T follicular helper cell (primary cell): ENCODE measurements at places on chromosomes 1 and 21.

- no peak for DNase-seq
Observed at GRCh38 chr1:85460555-85461088, 4.3 kb downstream of the DDAH1 start.

DNA sequence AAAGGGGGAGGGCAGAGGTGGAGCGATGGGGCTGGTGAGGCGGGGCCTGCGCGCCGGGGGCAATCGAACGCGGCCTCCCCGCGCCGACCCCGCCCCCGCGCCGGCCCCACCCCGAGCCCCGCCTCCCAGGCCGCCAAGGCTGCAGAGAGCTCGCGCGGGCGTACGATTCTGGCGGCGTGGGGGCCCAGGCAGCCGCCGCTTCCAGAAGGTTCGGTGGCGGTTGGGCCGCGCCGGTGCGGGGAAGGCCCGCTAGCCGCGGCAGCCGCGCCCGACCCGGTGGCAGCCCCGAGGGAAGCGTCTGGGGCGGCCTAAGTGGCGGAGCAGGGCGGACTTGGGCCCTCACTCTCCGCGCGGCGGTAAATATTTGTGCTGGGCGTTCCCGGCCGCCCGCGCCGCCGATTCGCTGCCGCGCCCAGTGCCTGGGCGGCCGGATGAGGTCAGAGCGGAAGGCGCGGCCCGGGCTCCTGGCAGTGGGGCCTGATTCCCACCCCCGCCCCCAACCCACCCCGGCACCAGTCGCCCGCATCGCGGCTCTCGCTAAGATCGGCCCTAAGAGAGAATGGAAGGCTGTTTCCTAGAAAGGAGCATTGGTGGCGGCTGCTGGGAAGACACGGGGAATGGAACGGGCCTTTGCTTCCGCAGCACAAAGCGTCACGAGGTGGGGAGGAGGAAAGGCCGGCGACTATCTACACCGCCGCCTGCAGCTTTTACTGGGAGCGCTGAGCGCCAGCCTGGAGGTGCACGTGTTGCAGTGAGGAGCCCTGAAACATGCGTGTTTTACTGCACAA, at the start of gene ACOT7:
Gene ACOT7, minus strand, starts transcription at position 368 of the 788 bp plus-strand sequence. CDS start 368 bp downstream, outside the sequence.
- DNase-seq, result peak; percentile 85

- no peak for DNase-seq
Observed at GRCh38 chr1:27760426-27760825, 12.6 kb upstream of the STX12 start.

DNA sequence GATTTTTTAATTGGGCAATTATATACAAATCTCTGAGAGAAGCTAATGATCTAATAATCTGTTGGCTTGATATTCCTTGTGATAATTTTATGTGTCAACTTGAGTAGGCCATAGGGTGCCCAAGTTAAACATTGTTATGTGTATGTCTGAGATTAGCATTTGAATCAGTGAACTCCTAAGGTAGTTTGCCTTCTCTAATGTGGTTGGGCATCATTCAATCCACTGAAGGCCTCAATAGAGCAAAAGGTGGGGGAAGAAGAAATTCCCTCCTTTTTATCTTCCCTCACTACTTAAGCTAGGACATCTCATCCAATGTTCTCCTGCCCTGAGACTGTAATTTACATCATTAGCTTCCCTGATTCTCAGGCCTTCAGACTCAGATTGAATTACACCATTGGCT, 394.5 kb downstream of the LMO4 start:
- DNase-seq, result no peak

- DNase-seq, result no peak
Observed at GRCh38 chr1:200363264-200363933, 46.4 kb downstream of the ZNF281 start.

DNA sequence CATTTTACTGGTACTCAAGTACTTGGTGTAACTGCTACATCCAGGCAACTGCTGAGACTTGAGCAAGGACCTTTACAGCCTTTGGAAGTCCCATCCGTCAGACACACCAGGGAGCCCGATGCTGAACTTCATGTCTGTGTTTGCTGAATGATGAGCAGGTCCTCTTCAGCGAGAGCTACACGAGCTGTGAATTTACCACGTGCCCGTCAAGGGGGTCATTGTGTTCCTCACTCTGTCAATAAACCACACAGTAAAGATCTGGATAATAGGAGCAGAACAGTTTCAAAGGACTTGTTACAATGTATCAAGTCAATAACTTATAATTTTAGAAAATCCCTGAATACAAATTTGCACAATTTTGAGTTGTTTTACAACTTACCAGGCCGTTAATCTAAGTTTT, 427.2 kb downstream of the KIF26B start:
- no peak for DNase-seq

DNA sequence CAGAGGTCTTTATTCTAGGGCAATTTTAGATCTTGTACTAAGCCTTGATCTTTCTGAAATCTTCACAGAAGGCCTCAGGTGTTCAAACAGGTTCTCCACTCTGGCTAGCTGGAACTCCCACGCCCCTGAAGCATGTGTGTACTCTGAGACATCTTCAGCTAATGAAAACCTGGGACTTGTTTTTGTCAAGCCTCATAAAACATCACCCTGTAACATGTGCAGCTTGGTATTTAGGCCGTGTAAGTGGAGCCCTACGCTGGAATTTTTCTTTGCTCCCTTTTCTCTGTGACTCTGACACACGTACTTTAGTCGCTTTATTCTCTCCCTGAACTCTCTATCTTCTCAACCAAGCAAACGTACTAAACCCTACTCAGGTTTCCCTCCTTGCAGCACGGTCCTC, 701.9 kb upstream of the ZP4 start:
- no peak for DNase-seq

GRCh38 chr1:186904361-186904760, 75.6 kb downstream of the PLA2G4A start:
- no peak for DNase-seq
